ENCODE measurements at places on chromosomes 5 and 9. TPM values are rescaled to one million over a fixed set of nuclear protein-coding genes. Genes with fewer than 3 reads are reported as not detected.

Gene GPR151
- total RNA-seq, result not detected

DNA sequence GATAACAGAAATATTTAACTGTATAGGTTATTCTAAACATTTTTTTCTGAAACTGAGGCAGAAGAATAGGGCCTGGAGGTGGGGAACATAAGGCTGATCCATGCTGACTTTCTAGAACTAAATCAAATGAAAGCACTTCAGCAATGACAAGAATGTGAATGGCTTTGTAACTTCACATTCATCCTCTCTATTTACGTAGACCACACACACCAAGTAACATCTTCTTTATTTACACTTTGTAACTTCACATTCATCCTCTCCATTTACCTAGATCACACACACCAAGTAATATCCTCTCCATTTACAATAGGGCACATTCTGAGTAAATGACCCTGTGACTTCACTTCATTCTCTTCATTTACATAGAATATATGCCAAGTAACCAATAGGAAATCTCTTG, 251.8 kb upstream of the CDH9 start:
- no peaks in the 10 kb centered on the region for H3K36me3 ChIP-seq
- H3K4me3 ChIP-seq, result no peak overlapping the region
- H3K4me1 ChIP-seq, result no peaks in the 10 kb centered on the region
- no peaks in the 10 kb centered on the region for H3K27me3 ChIP-seq

DNA sequence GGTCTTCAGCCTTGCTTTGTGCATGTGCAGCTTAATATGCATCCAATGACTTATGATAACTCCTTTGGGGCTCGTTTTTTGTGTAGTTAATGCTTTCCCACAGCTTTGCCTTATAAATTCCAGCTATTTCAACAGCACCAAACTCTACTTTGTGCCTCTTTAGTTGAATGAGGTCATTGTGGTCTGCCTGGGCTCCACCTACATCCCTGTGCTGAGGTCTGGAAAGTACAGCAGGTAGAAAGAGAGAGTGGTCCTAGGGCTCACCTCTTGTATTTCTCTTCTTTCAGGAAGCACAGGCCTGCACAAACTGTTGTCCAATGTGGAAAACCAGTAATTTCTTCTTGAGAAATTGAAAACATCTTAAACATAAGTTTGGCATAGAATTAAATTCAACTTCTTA, 167.2 kb downstream of the XRCC4 start:
- H3K4me1 ChIP-seq, result no peaks in the 10 kb centered on the region
- no peaks in the 10 kb centered on the region for H3K36me3 ChIP-seq
- no peak for DNase-seq
- H3K27ac ChIP-seq, result no peak overlapping the region
- no peaks in the 10 kb centered on the region for H3K27me3 ChIP-seq

DNA sequence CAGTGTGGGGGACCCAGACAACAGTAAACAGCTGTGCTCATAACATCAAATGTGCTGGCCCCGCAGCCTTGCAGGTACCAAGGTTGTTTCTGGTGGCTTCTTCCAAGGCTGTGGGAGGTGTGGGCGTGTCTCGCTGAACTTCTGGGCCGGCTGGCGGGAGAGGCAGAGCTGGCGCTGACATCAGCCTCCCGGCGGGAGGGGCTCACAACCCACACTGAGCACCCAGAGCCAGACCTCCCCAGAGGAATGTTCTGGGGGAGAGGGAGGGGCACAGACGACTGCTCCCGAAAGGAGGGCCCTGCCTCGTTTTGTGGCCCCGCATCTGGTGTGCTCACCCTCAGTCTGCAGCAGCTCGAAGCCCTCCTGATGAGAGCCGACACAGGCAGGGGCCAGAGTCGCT, 6.9 kb upstream of the SLC12A7 start:
- DNase-seq, result no peak
- H3K27ac ChIP-seq, result no peak overlapping the region
- no peaks in the 10 kb centered on the region for H3K27me3 ChIP-seq
- H3K4me1 ChIP-seq, result peaks cover 9% of the 10 kb centered on the region
- no peaks in the 10 kb centered on the region for H3K36me3 ChIP-seq
- no peak overlapping the region for H3K4me3 ChIP-seq

DNA sequence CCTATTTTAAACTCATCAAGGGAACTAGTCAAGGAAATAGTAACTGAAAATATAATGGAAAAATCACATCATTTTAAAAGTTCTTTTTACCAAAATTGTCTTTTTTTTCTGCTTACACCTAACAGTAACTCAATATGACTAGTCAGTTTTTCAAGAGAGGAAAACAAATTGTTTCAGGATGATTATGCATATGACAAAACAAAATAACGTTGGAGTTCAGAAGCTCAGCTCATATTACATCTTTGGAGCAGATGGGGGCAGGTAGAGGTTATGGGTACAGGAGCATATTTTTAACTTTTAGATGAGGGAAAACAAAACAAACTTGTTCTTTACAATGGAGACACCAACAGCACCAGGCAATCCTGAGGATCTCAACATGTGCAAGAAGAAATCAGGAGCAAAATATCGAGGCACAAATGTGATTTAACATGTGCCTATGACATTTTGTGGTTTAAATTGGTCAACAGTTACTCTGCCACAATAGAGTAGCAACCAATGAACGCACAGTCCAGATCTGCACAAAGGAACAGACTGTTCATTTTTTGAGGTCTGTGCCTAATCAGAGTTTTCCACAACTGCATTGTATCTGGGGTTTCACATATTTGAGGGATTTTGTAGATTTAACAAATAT, 659.0 kb downstream of the ANXA1 start:
- H3K4me3 ChIP-seq, result no peak overlapping the region
- DNase-seq, result no peak
- H3K4me1 ChIP-seq, result no peaks in the 10 kb centered on the region
- H3K36me3 ChIP-seq, result no peaks in the 10 kb centered on the region

- no peak for DNase-seq
- H3K27me3 ChIP-seq, result no peaks in the 10 kb centered on the region
- no peaks in the 10 kb centered on the region for H3K4me1 ChIP-seq
- no peaks in the 10 kb centered on the region for H3K36me3 ChIP-seq
- H3K4me3 ChIP-seq, result no peak overlapping the region
Measured at GRCh38 chr9:6428940-6429889, 16.2 kb downstream of the UHRF2 start.

DNA sequence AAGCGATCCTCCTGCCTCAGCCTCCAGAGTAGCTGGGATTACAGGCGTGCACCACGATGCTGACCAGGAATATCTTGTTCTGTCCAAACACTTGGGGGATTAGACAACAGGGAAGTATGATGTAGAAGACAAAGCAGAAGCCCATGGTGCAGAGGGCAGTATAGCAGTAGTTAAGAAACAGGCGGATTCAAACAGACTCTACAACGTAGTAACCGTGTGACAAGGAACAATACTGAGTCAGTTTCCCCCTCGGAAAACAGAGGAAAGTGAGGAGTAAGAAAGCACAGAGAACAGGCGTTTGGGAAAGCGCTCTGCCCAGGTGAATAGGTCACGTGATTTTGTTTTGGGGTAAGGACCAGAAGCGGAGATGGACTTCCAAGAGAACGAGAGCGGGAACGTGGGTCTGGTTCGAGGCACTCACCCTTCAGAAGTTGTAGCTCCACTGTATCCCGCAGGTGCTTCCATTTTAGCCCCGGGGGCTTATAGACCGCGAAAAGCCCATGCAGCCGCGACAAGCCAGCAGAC, 306 bp downstream of the TRUB2 start:
- H3K36me3 ChIP-seq, result peaks cover 10% of the 10 kb centered on the region
- no peak for DNase-seq
- peak overlapping the region; percentile 93 for H3K27ac ChIP-seq
- no peaks in the 10 kb centered on the region for H3K27me3 ChIP-seq

DNA sequence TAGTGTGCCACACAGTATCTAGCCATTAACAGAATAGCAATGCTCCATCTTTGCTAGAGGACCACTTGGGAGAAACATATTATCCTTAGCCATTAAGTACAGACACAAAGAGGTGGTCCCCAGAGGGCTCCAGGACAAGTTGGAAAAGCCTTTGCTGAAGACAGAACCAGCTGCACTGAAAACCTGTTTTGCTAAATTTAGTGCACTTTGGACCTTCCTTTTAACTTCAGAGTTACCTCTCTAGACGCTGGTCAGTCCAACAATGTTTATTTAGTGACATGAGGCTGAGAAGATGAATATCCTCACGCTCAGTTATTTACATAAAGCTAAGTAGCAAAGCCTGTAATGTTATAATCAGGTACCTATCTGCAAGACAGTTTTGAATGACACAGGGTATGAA, 265.0 kb upstream of the ZNF608 start:
- no peak overlapping the region for H3K4me3 ChIP-seq
- no peaks in the 10 kb centered on the region for H3K27me3 ChIP-seq
- DNase-seq, result no peak
- H3K36me3 ChIP-seq, result no peaks in the 10 kb centered on the region
- H3K27ac ChIP-seq, result no peak overlapping the region
- no peaks in the 10 kb centered on the region for H3K4me1 ChIP-seq

Gene DNAH5
- total RNA-seq, result 0.37 TPM

GRCh38 chr5:75395277-75395676, 58.3 kb downstream of the HMGCR start:
- H3K4me1 ChIP-seq, result no peaks in the 10 kb centered on the region
- no peak overlapping the region for H3K4me3 ChIP-seq
- H3K27ac ChIP-seq, result no peak overlapping the region
- DNase-seq, result no peak
